GF-D8 (cell line): ENCODE measurements at places on chromosomes 12 and 14.

DNA sequence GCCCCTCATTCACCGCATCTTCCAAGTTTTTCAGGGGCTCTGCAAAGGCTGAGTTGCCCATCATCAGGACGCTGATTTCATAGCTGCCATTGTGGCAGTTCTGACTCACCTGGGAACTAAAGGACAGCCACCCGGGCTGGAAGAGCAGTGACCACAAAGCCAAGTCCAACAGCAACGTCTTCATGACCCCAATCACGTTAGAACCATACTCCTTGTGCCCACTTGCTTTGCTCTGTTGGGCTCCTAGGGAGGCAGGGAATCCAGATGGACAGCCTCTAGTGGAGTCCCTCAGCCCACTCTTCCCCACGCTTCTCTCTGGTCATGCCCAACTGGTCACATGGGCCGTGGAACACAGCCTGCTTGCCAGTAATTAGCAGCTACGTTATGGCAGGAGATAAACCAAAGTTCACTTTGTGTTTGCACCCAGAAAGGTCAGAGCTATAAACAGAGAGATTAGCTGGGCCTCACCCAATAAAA is at the start of gene GUCY2C:
Gene GUCY2C, minus strand, starts transcription at position 335 of the 477 bp plus-strand sequence. Its CDS starts 151 bp downstream, at position 184.
- no peak for DNase-seq

DNA sequence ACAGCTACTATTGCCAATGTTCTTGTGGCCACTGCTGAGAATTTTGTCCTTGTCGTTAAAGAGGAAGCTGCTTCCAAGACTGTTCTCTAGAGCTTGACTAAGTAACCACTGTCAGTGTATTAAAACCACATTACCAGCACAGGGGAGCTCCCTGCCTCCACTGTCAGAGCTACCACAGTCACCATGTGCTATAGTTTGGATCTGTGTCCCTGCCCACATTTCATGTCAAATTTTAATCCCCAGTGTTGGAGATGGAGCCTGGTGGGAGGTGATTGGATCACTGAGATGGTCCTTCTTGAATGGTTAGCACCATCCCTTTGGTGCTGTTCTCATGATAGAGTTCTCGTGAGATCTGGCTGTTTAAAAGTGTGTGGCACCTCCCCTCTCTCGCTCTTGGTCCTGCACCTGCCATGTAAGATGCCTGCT is 23.2 kb upstream of the RAP1B start:
- DNase-seq = peak; percentile 41

DNA sequence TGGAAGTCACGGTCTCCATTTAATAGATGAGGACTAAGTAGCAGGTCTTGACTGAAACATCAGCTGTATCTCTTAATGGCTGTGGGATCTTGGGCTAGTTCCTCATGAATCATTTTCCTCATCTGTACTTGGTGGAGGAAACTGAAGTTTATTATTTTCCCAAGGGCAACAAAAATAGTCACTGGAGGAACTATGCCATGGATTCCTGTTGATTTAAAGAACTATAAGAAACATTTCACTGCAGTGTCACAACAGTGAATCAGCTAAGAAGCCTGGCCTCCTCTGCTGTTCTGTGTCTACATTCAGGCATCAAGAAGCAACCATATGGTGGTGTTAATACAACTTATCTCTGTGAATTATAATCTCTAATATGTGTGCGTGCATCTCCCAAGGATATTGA is 200.5 kb downstream of the STXBP6 start:
- DNase-seq = no peak

- no peak for DNase-seq
Observed at GRCh38 chr14:54650959-54651351, 84.0 kb downstream of the SAMD4A start.

DNA sequence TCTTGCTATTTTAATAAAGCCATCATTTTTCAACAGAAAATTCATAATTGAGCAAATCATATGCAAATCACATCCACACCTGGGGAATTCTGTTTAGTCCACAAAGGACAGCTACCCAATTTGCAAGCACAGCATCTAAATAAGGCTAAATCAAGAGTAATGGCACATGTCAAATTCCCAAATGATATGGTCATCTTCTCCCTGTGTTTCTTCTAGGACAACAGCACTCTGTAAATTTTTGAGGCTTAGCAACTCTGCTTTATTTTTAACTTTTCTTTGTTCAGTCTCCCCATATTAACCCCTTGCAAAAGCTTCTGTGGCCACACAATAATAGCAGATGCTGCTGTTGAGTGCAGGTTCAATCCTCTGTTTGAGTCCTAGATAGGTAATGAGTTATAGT is 155.6 kb upstream of the DAAM1 start:
- DNase-seq = no peak

- DNase-seq = no peak
Observed at GRCh38 chr14:84237881-84238280, 1292.1 kb upstream of the FLRT2 start.

DNA sequence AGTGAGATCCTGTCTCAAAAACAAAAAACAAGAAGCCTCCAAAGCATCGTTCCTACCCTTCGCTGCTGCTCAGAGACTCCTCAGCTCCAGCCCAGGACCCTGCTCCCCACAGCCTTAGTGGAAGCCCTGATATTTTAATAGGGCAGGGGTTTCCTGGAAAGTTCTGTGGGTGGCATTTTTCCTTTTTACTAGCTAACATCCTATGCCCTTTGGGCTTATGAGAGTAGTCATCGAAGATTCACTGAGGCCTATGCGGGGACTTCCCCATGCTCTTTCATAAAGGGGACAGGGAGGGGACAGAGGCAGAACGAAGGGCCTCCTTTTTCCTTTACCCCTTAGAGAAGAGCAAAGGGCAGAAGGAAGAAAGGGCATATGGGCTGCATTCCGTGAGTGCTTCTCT is 8.3 kb downstream of the LAG3 start:
- no peak for DNase-seq

- no peak for DNase-seq
Observed at GRCh38 chr12:3132636-3133404, 55.6 kb downstream of the TSPAN9 start.

- DNase-seq = no peak
Observed at GRCh38 chr14:99884834-99885648, 91.8 kb downstream of the EML1 start.

GRCh38 chr14:72809063-72809462 is 84.8 kb downstream of the DPF3 start:
- DNase-seq = no peak

DNA sequence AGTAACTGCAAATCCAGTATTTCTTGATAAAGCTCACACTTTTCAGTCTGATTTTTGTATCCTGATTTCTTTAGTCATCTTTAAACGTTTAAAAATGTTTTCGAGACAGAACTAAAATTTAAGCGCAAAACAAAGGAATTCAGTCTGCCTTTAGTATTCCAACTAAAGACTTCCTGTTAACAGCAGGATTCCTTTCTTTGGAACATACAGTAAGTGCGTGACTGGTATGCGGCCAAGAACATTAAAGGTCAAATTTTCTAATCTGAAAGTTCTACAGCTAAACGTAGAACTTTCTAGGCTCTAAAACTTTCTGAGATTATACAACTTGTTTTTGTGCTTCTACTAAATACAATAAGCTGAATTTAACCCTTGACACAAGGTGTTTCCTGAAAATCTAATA is 9.9 kb downstream of the SAV1 start:
- DNase-seq = no peak

DNA sequence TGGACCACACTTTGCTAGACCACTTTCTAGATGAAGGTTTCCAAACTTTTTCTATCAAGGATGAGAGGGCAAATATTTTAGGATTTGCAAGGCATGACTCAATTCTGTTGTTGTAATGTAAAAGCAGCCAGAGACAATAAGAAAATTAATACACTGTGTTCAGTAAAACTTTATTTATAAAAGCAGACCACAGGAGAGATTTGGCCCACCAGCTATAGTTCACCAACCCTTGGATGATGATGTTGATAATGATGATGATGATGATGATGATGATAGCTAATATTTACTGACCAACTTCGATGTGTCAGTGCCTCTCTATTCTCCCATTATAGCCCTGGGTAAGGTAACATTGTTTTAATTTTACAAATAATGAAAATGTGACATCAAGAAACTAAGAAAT is 156.5 kb downstream of the BTG1 start:
- no peak for DNase-seq

DNA sequence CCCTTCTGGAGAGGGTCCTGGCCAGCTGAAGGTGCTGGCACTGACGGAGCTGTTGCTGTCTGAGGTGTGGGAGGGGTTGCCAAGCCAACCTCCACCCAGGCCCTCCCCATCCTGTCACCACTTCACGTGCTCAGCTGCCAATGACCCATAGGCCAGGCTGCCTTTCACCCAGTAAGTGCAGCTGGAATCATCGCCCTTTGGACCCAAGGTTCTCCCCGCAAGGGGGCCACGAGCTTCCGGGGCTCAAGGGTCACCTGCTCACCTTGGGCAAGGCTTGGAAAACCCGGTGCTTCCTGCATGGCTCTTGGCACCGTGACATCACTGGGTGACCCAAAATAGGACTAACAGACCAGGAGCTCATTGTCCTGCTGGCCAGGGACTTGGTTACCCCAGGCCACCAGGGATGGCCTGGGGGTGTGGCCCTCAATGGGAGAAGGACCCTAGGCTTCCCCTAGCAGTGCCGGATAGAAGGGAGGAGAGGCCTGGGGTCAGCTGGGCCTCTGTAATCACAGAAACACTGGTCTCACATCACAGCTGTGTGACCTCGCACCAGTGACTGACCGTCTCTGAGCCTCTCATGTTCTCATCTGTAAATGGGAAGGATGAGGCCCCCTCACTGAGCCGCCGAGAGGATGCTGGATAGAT is 51.3 kb downstream of the CCDC85C start:
- DNase-seq = no peak

- no peak for DNase-seq
Observed at GRCh38 chr12:16094437-16094836, 183.0 kb downstream of the SLC15A5 start.

GRCh38 chr12:31004666-31005065 is 69.0 kb upstream of the DDX11 start:
- DNase-seq = no peak

DNA sequence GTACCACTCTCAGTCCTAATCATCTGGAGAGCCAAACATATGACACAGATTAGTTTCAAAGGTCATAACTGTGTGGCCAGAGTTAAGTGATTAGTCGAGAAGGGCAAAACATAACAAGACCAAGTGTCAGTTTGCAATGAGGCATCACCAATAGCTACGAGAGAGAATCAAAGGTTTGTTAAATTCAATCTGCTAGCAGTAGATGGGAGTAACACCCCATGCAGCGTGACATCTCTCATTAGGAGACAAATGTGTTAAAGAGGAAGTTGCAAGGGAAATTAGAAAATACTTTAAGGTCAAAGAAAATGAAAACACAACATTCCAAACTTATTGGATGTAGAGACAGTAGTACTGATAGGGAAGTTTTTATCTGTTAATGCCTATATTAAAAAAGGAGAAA is 135.7 kb upstream of the SYT10 start:
- DNase-seq = no peak

GRCh38 chr14:92462568-92462967 is 51.0 kb upstream of the RIN3 start:
- DNase-seq = no peak

DNA sequence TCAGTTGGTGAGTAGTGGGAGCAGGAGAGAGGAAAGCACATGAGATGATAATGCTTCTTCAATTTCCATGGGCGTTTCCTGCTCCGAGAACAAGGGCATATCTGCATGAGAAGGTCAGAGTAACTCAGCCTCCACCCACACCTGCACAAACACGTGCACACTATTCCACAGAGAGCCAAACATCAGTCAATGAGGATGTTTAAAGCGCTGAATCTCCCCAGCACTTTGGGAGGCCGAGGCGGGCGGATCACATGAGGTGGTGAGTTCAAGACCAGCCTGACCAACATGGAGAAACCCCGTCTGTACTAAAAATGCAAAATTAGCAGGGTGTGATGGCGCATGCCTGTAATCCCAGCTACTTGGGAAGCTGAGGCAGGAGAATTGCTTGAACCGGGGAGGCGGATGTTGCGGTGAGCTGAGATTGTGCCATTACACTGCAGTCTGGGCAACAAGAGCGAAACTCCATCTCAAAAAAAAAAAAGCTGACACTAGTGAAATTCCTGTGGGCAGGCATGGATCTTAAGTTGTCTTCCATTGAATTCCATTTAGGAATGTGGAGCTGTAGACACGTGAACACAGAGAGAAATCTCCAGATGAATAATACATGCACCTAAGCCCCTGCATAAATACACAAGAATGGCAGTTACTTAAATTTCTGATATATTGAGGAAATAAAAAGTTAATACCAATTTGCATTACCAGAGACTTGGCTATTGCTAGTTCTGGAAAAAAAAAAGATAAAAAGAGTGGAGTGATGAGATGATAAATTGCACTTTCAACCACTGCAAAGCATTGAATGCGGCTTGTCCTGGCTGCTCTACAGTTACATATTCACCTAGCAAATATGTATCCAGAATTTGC is 1097.4 kb upstream of the TMEM132C start:
- DNase-seq = no peak

DNA sequence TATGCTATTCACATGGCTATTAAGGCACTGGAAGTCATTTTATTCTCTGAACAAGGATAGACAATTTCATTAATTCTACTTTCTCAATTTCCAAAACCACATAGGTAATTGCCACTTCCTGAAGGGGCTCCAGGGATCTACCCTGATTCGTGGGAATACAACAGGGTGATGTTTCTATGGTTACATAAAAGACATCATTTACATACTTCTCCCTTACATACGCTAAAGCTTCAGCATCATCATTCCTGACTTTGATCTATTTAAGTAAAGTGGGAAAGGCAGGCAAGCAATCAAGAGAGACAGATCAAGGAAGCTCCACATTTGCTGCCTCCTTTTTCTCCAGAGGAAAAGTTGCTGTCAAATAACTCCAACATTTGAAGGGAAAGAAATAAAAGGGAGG is 118.8 kb upstream of the SINHCAF start:
- no peak for DNase-seq

DNA sequence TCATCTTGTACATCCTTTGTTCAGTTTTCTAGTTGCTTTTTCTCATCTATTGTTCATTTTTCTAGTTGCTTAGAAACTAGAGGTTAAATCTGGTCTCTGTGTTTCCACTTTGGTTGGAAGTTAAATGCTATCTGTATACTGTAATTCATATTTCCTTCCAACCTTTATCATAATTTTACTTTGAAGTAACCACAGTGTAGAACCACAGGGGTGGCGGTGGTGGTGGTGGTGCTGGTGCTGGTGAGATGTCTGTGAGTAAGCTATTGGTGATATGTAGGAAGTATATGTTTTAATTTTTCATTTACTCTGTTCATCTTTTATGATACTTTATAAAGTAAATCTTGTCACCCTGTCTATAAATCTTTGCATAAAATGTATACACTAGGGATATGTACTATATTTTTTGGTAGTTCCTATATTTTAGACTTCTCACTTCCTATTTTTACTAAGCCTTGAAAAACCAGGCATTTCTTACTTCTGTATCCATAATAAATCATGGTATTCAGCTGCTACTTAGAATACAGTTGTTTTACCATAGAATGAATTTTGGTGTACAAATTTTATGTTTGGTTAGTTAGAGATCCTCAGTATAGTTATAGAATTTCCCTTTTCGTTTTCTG is 31.9 kb downstream of the CCDC91 start:
- DNase-seq = no peak

- DNase-seq = no peak
Observed at GRCh38 chr12:121512561-121512960, 68.3 kb downstream of the KDM2B start.
